Activated CD4-positive, alpha-beta T cell treated with anti-CD3 and anti-CD28 coated beads, Interleukin-2, amount 50 U/mL, for 24 hours (primary cell): ENCODE measurements at places on chromosomes 13 and 19.

- DNase-seq, result no peak
These were observed 3.5 kb upstream of the ZIC5 start for GRCh38 chr13:99974939-99975561.

- DNase-seq, result no peak
These were observed 435.6 kb downstream of the FOXO1 start for GRCh38 chr13:40230833-40231266.

GRCh38 chr19:55088543-55089341 is 13.1 kb downstream of the EPS8L1 start:
- DNase-seq, result peak; percentile 76

GRCh38 chr19:18611327-18612050 is 1.2 kb upstream of the TMEM59L start:
- DNase-seq, result no peak

DNA sequence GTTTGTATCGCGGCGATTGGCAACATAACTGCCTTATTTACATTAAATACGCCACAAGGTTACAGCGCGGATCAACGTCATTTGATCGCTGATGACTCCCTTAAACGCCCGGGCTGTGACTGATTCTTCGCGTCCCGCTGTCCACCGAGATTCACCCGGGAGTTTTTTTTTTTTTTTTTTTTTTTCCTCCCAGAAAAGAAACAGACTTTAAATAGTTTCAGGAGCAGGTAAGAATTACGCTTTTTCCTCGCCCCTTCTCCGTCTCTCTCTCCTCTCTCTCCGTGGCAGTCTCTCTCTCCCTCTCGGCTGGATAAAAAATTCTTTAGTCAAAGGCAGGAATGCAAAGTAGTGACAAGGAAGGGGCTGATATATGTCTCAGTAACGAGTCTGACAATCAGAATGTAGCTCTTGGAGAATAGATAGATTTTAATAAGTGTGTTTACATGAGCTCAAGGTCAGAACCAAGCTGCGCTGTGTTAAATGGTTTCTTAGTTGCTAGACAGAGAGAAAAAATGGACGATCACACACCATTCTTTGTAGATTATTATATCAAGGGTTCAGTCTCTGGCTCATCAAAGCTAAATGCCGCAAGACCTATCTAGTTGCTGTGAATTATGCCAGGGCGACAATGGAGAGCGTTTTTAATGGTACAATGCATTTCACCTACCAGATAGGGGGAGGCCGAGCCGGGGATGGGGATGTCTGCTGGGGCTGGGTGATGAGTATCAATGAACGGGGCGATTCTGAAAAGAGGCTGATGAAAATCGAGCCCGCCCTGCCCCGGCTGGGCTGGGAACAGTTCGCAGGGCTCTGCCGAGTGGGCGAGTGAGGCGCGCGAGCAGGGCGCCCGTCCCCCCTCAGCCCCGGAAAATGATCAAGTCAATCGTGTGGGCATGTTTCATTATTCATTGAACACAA is 147.2 kb upstream of the ZNF536 start:
- DNase-seq, result no peak
